ENCODE measurements at places on chromosomes 2 and 18. TPM values are rescaled to one million over a fixed set of nuclear protein-coding genes. Genes with fewer than 3 reads are reported as not detected.
A peak's percentile ranks its signal among the peaks of the same experiment; 100 is the strongest.

The ZBTB7C gene
- polyA plus RNA-seq = not detected

The FOSL2 gene
- polyA plus RNA-seq = 2.5 TPM

The NMUR1 gene
- polyA plus RNA-seq = 0.33 TPM

The UXS1 gene
- 20.3 TPM for polyA plus RNA-seq

The WDR35 gene
- polyA plus RNA-seq = 2.4 TPM

The ACTG2 gene
- polyA plus RNA-seq = not detected

The SP140L gene
- 94.6 TPM for polyA plus RNA-seq

DNA sequence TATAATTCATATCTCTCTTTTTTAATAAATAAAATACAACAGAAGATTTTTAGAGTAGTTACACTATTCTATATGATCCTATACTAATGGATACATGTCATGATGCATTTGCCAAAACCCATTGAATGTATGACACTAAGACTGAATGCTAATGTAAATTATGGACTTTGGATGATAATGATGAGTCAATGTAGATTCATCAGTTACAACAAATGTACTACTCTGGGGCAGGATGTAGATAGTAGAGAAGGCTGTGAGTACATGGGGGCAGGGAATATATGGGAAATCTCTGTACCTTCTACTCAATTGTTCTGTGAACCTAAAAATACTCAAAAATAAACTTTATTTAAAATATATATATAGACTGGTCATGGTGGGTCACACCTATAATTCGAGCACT lies 45.6 kb upstream of the NEDD4L start:
- no peak overlapping the region for H3K27ac ChIP-seq
- no peaks in the 10 kb centered on the region for H3K36me3 ChIP-seq
- no peaks in the 10 kb centered on the region for H3K27me3 ChIP-seq
- no peaks in the 10 kb centered on the region for H3K4me1 ChIP-seq

- H3K27me3 ChIP-seq = no peaks in the 10 kb centered on the region
- no peak for DNase-seq
- no peak overlapping the region for H3K4me3 ChIP-seq
- H3K36me3 ChIP-seq = peaks cover 9% of the 10 kb centered on the region
- H3K4me1 ChIP-seq = no peaks in the 10 kb centered on the region
Measured at GRCh38 chr2:38797250-38797676, 19.3 kb downstream of the GEMIN6 start.

DNA sequence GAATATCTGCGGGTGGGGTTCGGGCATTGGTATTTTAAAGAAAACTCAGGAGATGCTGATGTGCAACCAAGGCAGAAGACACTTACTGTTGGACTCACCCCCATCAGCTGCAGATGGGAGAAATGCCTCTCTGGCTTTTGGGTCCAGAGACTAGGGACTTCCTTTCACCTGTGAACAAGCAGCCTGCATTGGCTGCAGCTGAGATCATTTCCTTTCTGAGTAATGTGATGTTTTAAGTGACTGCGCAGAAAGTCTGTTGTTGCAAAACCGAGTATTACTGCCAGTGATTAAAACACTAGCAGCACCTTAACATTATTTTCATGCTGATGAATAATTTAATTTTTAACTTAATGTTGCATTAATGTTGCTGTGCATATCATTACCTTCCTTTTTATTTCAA lies 143.0 kb downstream of the TSN start:
- H3K4me3 ChIP-seq = no peak overlapping the region
- no peak overlapping the region for H3K27ac ChIP-seq
- H3K36me3 ChIP-seq = no peaks in the 10 kb centered on the region
- H3K4me1 ChIP-seq = no peaks in the 10 kb centered on the region
- H3K27me3 ChIP-seq = no peaks in the 10 kb centered on the region

- no peaks in the 10 kb centered on the region for H3K27me3 ChIP-seq
- DNase-seq = no peak
- no peaks in the 10 kb centered on the region for H3K36me3 ChIP-seq
- no peak overlapping the region for H3K27ac ChIP-seq
Measured at GRCh38 chr18:52422985-52423601, 83.1 kb downstream of the DCC start.

- no peaks in the 10 kb centered on the region for H3K36me3 ChIP-seq
- DNase-seq = no peak
- no peak overlapping the region for H3K4me3 ChIP-seq
- peaks cover 4% of the 10 kb centered on the region for H3K4me1 ChIP-seq
- H3K27me3 ChIP-seq = no peaks in the 10 kb centered on the region
Measured at GRCh38 chr2:163401481-163401880, 334.3 kb downstream of the FIGN start.

DNA sequence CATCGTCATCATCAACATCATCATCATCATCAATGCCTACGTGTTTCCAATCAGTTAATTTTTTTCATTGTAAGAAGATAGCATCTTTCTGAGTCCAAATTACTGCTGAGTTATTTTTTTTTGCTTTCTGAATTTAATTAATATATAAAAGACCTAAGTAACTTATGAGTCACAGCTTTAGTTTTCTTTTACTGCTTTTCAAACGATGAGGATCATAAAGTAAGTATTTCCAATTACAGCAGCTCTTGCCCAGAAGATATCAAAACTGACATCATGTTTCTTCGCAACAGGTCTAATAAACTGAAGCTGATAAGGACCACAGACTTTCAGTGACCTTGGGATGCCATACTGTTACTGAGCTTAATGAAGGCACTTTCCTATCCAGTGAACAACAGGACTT lies 442.2 kb downstream of the DSEL start:
- H3K27ac ChIP-seq = no peak overlapping the region
- no peaks in the 10 kb centered on the region for H3K4me1 ChIP-seq
- H3K36me3 ChIP-seq = no peaks in the 10 kb centered on the region
- H3K27me3 ChIP-seq = no peaks in the 10 kb centered on the region
- DNase-seq = no peak

DNA sequence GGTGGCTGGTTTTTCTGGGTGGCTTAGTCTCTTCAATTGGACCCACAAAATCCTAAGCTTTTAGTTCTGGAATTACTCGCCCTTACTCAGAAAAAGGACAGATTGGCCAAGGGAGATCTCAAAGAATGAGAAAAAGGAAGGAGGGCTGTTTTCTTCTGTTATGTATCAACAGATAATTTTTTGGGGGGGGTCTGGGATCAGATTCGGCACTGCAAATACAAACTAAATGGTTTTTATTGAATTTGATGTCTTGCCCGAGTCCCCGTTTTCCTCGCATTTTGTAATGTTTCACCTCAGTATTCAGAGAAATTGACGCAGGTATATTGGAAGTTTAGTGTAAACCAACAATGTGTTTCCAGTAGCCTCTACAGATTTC lies 762 bp downstream of the YIPF4 start:
- DNase-seq = no peak
- peak overlapping the region; percentile 95 for H3K27ac ChIP-seq
- H3K4me1 ChIP-seq = peaks cover 12% of the 10 kb centered on the region

DNA sequence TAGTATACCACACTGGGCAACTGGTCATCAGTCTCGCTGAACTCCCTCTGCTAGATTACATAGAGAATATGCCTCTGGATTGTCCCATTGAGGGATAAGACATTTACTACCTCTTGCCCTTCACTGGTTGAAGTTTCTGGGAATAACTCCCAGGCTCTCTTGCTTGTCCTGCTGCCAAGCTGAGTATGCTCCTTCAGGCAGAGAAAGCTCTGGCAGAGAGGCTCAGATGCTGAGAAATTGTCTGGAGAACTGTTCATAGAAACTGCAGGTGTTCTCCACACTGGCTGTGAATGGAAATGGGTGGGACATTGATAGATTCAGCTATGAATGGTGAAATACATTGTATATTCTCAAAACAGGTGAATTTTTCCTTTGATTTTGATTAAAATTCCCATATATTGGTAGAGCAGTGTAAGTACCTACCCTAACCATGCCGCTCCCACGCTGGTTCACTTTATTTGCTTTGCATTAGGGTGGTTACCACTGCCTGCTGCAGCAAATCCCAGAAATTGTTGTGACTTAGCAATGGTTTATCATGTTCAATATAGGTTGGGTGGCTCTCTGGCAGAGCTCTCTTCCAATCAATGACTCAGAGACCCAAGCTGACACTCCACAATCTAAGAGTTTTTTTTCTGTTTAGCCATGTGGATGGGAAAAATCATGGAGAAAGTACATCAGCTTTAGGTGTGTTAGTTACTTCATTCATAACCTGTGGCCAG lies 36.7 kb downstream of the FAM117B start:
- DNase-seq = no peak
- peaks cover 2% of the 10 kb centered on the region for H3K36me3 ChIP-seq
- H3K4me3 ChIP-seq = no peak overlapping the region
- H3K27ac ChIP-seq = peak overlapping the region; percentile 67

GRCh38 chr18:59861009-59861408 lies 38.8 kb upstream of the PMAIP1 start:
- no peaks in the 10 kb centered on the region for H3K36me3 ChIP-seq
- no peak overlapping the region for H3K4me3 ChIP-seq
- H3K27me3 ChIP-seq = peaks cover 9% of the 10 kb centered on the region
- H3K4me1 ChIP-seq = peaks cover 15% of the 10 kb centered on the region
- DNase-seq = no peak
- no peak overlapping the region for H3K27ac ChIP-seq

- peaks cover 20% of the 10 kb centered on the region for H3K36me3 ChIP-seq
- no peaks in the 10 kb centered on the region for H3K27me3 ChIP-seq
- H3K4me3 ChIP-seq = peak within 1 kb of the TSS; percentile 96
- DNase-seq = peak; percentile 83
- H3K4me1 ChIP-seq = peaks cover 6% of the 10 kb centered on the region
Measured at GRCh38 chr2:151409601-151410484, at the start of gene RIF1. TSS of gene RIF1 (plus strand) at chr2:151409902. CDS start at chr2:151410424, 522 bp downstream.

GRCh38 chr2:66781804-66782203 lies 346.9 kb downstream of the MEIS1 start:
- H3K27me3 ChIP-seq = no peaks in the 10 kb centered on the region
- no peak for DNase-seq
- H3K36me3 ChIP-seq = no peaks in the 10 kb centered on the region
- no peaks in the 10 kb centered on the region for H3K4me1 ChIP-seq
- H3K4me3 ChIP-seq = no peak overlapping the region
- no peak overlapping the region for H3K27ac ChIP-seq

- no peaks in the 10 kb centered on the region for H3K27me3 ChIP-seq
- no peak overlapping the region for H3K4me3 ChIP-seq
- H3K4me1 ChIP-seq = no peaks in the 10 kb centered on the region
- no peaks in the 10 kb centered on the region for H3K36me3 ChIP-seq
Measured at GRCh38 chr2:198173242-198173641, 368.8 kb downstream of the PLCL1 start.

DNA sequence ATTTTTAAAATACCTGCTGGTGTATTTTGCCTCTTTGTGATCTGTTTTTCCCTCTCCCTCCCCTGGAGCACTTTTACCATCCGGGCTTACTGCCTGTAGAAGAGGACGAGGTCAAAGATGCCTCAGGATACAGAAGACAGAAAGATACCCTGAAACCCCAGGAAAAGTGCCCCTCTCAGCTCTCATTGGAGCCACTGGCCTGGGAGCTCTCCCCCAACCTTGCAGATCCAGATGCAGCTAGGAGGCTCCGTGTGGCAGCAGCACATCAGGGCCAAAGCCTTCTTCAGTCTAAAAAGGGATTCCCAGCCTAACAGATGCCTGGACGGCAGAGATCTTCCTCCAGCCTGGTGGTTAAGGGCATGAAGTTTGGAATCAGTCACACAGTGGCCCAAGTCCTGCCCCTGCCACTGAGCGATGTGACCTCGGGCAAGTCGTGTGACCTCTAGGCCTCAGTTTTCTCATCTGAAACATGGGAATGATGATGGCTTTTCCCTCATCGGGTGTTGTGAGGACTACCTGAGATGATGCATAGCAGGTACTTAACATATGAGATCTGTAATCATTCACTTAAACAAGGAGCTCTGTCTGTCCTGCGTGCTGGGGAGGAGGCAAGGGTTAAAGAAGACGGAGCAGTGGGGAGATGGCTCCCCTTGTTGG lies 239.4 kb downstream of the DYSF start:
- H3K4me1 ChIP-seq = no peaks in the 10 kb centered on the region
- H3K27me3 ChIP-seq = no peaks in the 10 kb centered on the region
- no peak overlapping the region for H3K27ac ChIP-seq
- no peaks in the 10 kb centered on the region for H3K36me3 ChIP-seq
- DNase-seq = no peak
- no peak overlapping the region for H3K4me3 ChIP-seq

Data from B cell (primary cell).